ENCODE measurements at places on chromosomes 16 and 17.

DNA sequence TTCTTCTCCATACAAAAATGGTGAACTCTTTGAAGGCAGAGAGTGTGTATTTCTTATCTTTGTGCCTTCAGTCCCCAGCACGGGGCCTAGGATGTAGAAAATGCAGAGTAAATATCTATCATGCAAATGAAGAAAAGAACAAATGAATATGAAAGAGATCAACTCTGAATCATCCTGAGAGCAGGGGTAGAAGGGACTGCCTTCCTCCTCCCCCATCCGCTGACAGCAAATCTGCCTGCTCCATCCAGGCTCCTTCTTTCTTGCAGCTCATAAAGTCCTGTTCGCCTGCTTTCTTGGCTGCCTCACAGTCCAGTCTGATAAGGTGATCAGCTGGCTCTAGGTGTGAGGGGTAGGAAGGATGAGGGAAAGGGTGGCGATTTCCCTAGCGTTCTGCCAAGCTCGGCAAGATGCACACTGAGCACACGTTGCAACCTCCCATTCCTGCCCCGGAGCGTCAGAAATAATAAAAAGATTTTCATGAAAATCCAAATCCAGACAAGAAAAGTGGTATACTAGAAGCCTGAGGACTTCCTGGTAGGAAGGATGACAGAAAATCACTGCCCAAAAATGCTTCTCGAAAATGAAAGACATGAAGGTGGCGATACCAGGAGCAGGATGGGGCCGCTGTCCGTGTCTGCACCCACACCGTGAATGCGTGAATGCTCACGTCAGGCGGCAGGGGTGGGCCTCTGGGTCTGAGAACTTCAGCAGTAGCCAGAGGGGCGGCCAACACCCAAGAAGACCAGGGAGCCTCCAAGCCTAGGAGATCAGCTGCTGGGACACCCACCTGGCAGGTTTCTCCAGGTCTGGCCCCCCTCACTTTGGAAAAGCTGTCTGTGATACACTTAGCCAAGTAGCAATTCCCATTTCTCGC is 67.1 kb downstream of the VPS53 start:
- no peak for DNase-seq

DNA sequence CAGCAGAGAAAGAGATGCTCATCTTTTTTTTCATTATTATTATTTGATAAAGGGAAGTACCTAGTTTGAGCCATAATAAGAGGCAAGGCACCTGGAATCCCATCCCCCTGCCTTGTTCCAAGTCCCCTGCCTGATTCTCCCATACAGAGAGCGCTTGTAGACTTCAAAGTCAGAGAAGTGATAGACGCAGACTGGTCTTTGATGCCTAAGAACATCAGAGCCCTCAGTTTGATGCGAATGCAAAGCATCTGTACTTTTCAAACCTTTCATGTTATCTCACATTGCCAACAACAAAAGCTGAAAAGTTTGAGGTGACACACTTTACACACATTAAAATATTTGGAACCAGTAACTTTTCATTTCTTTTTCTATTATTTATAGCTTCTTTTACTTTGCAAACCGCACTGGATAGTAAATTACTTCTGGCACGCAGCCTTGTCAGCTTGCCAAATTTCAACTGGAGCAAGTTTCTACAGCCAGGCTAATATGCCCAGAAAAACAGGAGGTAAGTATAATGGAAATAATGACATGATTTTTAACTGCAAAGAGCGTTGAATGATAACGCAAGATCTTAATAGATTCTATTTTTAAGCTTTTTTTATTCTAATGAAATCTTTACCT is 5.9 kb upstream of the UTP6 start:
- no peak for DNase-seq

DNA sequence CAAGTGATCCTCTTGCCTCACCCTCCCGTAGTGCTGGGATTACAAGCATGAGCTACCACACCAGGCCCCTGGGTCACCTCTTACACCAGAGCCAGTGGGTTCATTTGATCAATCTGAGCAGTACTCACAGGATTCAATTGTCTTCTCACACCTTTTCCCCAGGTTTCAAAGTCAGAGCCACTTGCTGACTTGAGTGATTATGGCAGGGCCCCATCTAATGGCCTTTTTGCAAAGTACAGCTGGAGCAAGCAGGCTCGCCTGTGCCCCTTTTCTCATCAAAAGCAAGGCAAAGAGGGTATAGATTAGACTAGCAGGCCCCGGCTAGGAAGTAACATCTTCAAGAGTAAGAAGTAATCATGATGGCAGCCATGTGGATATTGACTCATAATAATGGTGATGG is 114.8 kb upstream of the NOL11 start:
- DNase-seq, result no peak

DNA sequence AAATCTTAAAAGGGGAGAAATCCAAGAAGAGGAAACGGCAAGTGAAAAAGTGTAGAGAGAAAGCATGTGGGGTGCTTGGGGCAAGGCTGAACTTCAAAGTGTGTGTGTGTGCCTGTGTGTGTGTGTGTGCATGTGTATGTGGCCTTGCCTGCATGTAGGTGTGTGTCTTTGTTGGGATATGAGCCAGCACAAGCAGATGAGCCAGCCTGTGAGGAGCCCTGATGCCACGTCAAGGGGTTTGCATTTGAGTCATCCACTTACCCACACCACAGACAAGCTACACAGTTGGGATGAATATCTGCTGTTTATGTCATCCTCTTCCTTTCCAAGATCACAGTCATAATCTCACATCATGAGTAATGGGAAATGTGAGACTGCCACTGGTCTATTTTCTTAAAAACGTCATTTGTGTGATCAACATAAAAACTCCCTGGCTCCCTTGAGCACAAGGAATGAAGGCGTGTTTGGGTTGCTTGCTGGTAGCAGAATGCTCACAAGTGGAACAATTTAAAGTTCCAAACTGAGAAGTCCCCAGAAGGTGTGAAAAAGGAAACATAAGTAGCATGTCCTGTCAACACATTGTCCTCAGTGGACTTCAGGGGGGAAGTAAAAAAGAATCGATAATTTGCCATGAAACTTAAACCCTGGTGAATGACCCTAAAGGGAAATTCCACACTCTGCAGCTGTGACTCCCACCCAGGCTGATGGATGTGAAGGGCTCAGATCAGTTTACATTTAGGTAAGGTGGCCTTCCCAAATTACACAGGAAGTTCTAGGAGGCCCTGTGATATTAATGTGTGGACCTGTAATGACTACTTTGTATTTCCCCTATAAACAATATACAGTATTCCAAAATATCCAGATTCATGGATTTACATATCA is 14.7 kb downstream of the KCTD19 start:
- peak; percentile 85 for DNase-seq

DNA sequence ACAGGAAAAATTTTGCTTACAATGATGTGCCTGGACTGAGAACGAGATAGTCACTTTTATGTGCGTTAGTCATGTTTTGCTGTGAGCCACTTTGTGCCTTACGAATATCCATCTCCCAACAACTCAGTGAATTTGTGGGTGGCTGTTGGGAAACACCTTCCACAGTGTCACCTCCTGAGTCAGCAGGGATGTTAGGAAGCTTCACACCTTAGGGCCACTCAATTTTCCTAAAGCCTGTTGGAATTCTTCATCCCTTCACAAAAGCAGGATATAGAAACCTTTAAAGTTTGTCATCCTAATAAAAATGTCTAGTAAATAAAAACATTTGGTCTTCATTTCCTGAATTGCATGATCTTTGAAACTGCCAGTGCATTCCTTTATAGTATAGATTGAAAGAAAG is 4.3 kb upstream of the KRTAP3-1 start:
- no peak for DNase-seq

GRCh38 chr17:35774499-35774898 is 13.8 kb downstream of the C17orf50 start:
- DNase-seq, result no peak

GRCh38 chr17:31843070-31843745 is 15.8 kb downstream of the COPRS start:
- DNase-seq, result no peak

GRCh38 chr16:50121278-50121677 is 31.8 kb upstream of the TENT4B start:
- DNase-seq, result no peak

DNA sequence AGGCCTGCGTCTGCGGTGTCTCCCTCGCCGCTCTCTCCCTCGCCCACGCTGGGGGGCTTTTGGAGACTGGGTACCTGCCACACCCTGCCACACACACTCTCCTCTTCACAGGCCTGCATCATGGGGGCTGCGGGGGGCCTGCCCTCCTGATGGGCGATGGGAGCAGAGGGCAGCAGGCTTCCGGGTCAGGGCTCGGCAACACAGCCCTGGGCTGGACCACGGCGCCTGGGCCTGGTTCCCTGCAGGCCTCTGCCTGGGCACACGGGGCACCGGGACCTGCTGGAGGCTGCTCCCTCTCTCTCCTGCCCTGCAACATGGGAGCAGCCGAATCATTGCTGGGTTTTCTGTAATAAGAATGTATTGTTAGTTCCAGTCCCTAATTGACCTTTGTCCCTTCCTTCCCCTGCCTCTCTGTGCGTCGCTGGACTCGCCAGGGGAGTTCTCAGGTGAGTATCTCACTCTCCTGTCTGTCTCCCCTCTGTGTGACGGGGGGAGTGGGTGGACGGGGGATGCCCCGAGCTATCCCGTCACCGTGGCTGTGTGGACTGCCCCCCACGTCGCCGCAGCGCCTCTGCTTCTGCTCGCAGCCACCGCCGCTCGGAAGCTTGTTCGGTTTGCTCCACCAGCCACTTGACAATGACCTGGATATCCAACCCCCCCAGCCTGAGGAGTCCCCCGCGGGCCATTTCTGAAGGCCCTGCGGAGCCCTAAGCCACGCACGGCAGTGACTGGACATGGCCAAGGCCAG is 13.5 kb downstream of the NME3 start:
- no peak for DNase-seq

DNA sequence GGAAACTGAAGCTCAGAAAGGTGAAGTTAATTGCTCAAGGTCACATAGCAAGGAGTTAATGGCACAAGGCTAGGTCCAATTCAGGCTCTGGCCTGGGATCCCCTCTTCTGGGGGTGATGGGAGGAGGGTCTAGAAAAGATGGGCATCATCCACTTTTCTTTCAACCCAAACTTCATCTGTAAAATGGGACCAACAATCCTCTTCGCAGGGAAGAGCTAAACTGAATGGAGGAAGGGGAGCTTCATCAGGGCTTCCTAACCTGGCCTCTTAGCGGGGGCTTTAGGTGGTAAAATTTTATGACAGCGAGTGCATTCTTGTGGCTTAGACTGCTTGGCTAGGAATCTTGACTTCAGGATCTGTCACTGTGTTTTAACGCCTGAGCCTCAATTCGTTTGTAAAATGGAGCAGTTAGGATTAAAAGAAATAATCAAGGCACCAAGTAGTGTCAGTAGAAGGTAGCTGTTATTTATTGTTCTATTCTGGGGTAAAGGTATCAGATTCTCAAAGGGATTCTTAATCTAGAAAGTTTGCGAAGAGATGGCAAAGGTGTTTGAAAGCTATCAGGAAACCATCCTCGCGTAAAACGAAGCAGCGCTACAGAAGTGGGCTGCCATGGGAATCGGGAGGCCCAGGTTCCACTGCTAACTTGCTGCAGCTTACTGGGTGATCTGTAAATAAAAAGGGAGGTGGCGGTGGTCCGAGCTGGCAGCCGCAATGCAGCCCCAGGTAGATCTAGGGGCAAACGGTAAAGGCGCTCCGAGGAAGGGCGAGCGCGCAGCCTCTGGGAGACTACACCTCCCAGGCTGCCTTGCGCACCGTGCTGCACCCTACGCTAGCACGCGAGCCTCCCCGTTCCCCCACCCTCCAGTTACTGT is 1.5 kb upstream of the SRCAP start:
- DNase-seq, result no peak

- DNase-seq, result no peak
These were observed 2.2 kb upstream of the ARL4D start for GRCh38 chr17:43396491-43397060.

DNA sequence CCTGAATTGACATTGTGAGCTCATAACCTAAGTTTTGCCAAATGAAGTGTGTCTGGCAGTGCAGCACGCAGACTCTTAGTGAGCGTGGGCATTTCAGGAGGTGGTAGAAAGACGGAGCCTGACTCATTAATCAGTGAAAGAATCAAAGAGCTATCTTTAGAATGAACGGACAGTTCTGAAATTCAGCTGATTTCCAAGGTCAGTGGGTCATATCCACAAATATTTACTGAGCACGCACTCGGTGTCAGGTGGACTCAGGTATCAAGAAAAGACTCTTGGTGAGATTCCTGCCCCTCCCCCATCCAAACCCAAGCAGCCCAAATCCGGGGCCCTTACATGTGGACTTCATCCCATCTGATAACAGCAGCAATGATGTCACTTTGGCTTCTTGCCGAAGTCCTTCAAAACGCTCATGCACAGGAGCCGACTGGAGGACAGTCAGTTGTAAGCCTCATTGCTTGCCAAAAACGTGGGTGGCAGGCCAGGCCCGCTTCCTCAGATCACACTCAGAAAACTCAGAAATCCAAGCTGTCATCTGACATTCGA is 185.8 kb downstream of the HS3ST3A1 start:
- no peak for DNase-seq

- DNase-seq, result no peak
These were observed 3.0 kb upstream of the CD68 start for GRCh38 chr17:7576432-7576937.

DNA sequence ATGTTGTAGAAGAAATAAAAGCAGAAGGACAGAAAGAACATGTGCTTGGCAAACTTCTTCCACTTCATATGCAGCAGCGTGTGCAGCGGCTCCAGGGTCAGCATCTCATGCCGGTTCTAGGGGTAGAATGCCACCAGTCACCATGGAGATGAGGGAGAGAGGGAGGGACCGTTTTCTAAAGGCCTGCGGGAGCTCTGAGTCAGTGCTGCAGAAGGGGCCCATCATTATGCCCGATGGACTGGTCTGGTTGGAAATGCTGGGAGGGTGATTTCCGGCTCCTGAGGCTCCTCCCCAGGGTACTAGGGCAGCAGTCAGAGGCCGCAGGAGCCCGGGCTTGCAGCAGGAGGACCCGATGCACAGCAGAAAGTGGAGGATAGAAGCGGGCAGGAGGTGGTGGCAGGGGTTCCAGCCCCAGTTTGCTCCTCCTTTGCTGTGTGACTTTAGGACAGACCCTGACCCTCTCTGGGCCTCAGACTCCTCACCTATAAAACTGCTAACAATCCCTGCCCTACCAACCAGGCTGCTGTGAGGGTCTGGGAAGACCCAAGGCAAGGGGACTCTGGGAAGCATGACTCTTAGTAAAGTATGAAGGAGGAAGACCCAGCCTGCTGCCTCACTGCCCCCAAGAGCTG is 28.6 kb downstream of the TRPV3 start:
- DNase-seq, result no peak

DNA sequence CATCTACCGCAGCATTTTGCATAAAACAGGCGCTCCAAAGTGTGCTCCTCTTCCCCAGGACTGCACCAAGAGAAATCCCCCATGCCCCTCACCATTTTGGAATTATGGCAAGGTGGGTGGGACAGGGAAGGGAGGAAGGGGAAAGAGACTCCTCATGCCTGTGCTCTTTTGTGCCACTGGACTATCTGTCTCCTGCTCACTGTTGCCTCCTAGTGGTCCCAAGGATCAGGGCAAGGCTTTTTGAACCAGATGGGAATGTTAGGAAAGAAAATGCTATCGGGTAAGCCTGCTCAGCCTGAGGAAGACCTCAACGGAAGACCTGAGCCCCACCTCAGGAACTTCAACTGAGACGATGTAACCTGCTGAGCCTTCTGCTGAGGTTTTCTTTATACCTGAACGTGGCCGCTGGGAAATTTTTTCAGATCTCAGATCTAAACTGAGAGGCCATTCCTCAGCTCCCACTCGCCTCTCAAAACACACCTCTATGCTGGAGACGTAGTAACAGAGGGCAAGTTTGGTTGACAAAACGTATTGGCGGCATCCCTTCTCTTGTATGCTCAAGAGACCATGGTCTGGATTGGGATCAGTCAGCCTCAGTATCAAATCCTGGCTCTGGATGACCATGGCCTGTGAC is 58.3 kb downstream of the SPACA3 start:
- DNase-seq, result no peak
